ENCODE measurements at places on chromosomes 12 and 14. TPM values are rescaled to one million over a fixed set of nuclear protein-coding genes. Genes with fewer than 3 reads are reported as not detected.

- DNase-seq: no peak
Measured at GRCh38 chr14:75453817-75454434, 26.1 kb downstream of the JDP2 start.

DNA sequence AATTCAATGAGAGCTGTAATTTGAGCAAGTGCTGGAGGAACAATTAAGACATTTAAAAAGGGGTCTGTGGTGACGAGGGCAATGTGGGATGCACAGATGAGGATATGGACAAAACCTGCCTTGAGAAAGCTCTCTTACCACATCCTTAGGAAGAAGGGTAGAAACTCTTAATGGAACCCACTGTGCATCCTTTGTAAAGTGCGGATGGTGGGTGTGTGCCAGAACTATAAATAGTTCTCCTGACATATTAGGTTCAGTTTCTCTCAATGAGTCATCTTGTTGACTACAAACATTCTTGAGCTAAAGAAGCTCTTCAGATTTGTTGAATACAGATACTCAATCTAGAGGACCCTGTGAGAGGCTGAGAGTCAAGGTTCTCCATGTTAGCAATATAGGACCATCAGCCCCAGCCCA, 106.1 kb upstream of the ANO4 start:
- DNase-seq: no peak

GRCh38 chr14:54503486-54503885, 6.2 kb upstream of the CGRRF1 start:
- DNase-seq: no peak

- DNase-seq: no peak
Measured at GRCh38 chr12:95789126-95790032, 1.2 kb downstream of the NTN4 start.

GRCh38 chr12:94649349-94650142, 811 bp downstream of the TMCC3 start:
- peak; percentile 65 for DNase-seq

GRCh38 chr12:62859321-62859737, 75.6 kb downstream of the PPM1H start:
- no peak for DNase-seq

GRCh38 chr14:90276646-90277367, 20.5 kb downstream of the PSMC1 start:
- no peak for DNase-seq

DNA sequence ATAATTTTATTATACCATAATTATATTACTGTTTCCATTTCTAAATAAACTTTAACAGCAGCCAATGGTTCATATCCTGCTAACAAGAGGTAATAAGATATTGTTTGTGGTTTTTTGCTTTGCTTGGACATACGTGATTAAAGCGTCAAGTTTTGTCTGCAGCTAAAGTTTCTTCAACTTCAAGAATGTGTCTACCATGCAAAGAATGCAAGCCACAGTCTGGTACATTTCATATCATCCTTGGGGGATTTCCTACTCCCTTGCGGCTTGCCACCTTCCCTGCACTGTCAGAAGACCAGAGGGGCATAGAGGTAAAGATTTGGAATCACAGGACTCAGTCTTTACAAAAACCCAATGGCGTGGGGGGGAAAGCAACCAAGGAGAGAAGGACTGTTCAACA, 125.2 kb downstream of the MED13L start:
- peak; percentile 28 for DNase-seq

DNA sequence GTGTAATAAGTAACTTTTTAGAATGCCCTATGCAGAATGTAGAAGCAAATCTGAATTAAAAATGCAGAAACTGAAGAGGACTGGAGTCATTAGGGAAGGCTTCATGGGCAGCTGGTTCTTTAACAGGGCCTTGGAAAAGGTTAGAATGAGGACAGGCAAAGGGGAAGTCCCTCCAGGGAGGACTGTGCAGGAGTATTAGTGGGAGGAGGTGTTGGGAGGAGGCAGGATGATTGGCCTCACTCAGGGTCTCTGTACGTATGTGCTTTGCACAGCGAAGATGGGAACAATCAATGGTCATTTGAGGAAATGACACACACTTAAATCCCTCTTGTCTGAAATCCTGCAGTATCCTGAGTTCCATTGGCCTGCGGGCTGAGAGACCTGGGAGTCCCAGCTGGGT, 119.7 kb downstream of the PTCSC3 start:
- no peak for DNase-seq

GRCh38 chr12:66131067-66131688, 628 bp upstream of the LLPH start:
- no peak for DNase-seq

GRCh38 chr12:65881965-65882413, 57.7 kb downstream of the HMGA2 start:
- DNase-seq: peak; percentile 11

- no peak for DNase-seq
Measured at GRCh38 chr12:62701492-62701891, 233.5 kb downstream of the PPM1H start.

DNA sequence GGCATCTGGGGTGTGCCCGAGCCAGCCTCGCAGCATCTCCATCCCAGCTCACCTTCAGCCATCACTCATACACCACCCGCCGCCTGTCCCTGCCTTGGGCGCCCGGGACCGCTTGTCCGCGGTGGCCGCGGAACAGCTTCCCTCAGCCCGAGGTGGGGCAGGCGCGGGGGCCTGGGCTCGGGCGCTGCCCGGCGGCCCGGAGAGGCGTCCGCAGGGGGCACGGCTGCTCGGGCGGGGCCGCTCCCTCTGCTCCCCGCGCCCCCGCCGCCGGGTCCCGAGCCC, 430 bp downstream of the SLC41A2 start:
- no peak for DNase-seq

GRCh38 chr12:943051-943450, 6.4 kb downstream of the RAD52 start:
- no peak for DNase-seq

GRCh38 chr14:69532561-69533340, 41.9 kb downstream of the CCDC177 start:
- DNase-seq: no peak

DNA sequence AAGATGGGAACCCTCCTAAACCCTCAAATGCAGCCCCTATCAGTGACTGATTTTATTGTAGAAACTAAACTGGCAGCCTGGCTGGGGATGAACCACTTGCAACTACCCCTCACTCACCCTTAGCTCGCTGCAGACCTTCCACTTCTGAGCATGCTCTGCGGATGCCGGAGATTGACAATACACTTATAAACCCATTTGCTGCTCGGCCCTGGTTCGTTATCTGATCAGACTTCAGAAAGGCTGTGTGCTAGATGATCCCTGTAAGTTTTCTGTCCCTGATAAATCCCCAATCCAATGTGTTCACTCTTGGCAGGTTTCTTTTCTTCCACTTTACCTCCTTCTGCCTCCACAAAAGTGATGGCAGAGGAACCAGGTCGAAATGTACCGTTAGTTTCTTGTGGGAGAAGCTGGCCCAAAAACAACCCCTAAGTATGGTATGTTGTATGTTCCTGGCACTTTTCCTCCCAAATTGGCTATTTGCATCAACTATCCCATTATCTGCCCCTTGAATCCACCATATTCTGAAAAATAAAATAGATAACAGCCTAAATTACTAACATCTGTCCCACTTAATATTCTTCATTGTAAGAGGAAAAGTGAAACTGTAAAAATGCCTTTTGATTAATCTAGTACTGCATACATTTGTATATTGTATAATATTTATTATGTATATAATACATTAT, 18.8 kb downstream of the RPH3A start:
- DNase-seq: no peak

DNA sequence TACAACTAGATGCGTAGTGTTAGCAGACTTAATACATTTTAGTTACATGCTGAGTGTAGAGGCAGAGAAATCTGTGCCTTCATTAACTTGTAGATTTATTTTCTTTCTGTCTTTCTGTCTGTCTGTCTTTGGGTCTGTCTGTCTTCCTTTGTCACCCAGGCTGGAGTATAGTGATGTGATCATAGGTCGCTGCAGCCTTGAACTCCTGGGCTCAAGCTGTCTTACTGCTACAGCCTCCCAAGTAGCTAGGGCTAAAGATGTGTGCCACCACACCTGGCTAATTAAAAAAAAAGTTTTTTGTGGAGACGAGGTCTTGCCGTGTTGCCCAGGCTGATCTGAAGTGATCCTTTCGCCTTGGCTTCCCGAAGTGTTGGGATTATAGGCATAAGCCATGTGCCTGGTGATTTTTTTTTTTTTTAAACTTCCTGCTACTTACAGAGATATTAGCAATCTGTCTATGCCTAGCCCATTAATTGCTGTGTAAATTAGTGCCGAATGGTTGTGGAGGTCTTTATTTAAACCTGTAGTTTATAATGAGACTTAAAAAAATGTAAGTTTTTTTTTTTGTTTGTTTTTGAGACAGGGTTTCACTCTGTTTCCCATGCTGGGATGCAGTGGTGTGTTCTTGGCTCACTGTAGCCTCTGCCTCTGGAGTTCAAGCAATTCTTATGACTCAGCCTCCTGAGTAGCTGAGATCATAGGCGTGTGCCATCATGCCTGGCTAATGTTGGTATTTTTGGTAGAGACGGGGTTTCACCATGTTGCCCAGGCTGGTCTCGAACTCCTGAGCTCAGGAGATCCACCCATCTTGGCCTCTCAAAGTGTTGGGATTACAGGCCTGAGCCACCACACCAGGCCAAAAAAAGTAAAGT, 22.8 kb downstream of the ERC1 start:
- no peak for DNase-seq

GRCh38 chr14:74882103-74882920, 596 bp downstream of the DLST start:
- peak; percentile 40 for DNase-seq

DNA sequence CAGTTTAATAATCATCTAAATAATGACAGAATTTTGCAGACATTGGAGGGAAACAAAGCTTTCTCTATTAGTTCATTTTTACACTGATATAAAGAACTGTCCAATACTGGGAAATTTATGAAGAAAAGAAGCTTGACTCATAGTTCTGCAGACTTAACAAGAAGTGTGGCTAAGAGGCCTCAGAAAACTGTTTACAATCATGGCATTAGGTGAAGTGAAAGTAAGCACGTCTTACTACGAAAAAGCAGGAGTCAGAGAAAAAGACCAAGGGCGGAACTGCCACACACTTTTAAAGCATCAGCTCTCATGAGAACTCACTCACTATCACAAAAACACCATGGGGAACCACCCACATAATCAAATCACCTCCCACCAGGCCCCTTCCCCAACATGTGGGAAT, 804.4 kb downstream of the FLRT2 start:
- DNase-seq: no peak

GRCh38 chr12:103947871-103948555, 17.7 kb upstream of the TDG start:
- DNase-seq: no peak

- no peak for DNase-seq
Measured at GRCh38 chr14:73741876-73742519, 27.8 kb upstream of the PNMA1 start.

DNA sequence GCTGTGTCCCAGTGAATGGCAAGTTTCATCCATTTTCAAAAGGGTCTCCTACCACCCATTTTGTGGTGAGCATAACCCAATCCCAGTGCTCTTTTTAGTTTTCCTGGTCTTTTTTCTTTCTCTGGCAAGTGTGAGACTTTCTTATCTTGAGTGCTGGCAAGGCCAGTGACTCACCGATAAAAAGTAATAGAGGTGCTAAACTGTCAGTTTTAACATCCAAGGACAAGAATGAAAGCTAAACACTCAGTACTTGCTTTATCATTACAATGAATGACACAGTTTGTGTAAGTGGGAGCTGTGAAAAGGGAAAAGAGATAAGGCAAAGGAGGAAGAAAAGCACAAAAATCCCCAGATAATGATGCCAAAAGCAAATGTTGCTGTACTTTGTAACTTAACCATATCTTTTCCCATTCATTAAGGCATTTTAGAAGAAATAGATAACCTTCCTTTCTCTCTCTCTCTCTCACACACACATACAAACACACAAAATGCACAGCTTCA, 4.9 kb upstream of the LRIG3 start:
- DNase-seq: no peak

DNA sequence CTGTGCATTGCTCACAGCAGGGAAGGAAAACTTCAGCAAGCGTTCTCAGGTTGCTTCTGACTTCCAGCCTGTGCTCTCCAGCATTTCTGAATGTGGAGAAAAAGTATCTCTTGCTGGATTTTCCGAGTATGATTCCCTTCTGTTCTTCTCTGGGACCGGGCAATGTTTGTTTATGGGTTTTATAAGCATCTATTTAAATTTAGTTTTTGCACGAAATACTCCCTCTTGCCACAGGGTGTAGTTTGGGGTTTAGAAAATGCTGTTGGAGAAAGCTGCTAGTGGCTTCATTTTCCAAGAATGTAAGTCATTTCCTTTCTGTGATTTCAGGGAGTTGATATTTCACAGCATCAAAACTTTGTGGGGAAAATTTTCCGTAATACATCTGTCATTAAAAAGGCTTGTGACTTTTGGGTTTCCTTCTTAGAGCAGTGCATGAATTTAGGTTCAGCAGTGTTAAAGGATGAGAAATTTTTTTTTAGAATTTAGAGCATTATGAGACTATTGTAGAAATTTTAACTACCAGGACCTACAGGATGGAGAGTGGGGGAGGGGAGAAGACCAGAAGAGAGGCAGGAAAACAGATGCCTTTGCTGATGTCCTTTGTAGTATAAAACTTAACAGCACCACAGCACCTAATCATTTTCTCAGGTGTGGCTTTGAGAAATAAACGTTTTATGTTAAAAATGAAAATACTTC, 1.5 kb downstream of the FRMD6 start:
- no peak for DNase-seq

GRCh38 chr14:24889843-24890242, 160.1 kb downstream of the STXBP6 start:
- DNase-seq: no peak

POTEM gene
- not detected for polyA plus RNA-seq

RHEBL1 gene
- 11.0 TPM for polyA plus RNA-seq

NANOG gene
- polyA plus RNA-seq: not detected

CIDEB gene
- polyA plus RNA-seq: 52.1 TPM

ACYP1 gene
- polyA plus RNA-seq: 19.6 TPM

KIF26A gene
- not detected for polyA plus RNA-seq

GALNT16 gene
- not detected for polyA plus RNA-seq

ARHGEF25 gene
- polyA plus RNA-seq: 0.27 TPM

SAMD15 gene
- polyA plus RNA-seq: not detected

NABP2 gene
- 3.2 TPM for polyA plus RNA-seq

DCP1B gene
- 6.2 TPM for polyA plus RNA-seq

Measured in immature natural killer cell (primary cell).